ENCODE measurements at places on chromosomes 6 and 20. TPM values are rescaled to one million over a fixed set of nuclear protein-coding genes. Genes with fewer than 3 reads are reported as not detected.

The PRPH2 gene
- total RNA-seq = 0.31 TPM

The BMP6 gene
- total RNA-seq = 0.61 TPM

The IP6K3 gene
- 0.46 TPM for total RNA-seq

The UNC93A gene
- total RNA-seq = 0.94 TPM

The CENPQ gene
- total RNA-seq = 15.5 TPM

The ZSCAN16 gene
- 11.0 TPM for total RNA-seq

The MYL9 gene
- total RNA-seq = 217 TPM

The APCDD1L gene
- total RNA-seq = 1.1 TPM

The HAO1 gene
- not detected for total RNA-seq

The FLRT3 gene
- 2.1 TPM for total RNA-seq

The ZNF165 gene
- total RNA-seq = 5.8 TPM

The LAMA5 gene
- 200 TPM for total RNA-seq

The CDH22 gene
- not detected for total RNA-seq

GRCh38 chr6:24574809-24575208 lies 71.2 kb downstream of the KIAA0319 start:
- no peaks in the 10 kb centered on the region for H3K36me3 ChIP-seq
- no peak for DNase-seq
- H3K27ac ChIP-seq = no peak overlapping the region

GRCh38 chr20:51562027-51562331 lies 19.5 kb upstream of the NFATC2 start:
- H3K4me1 ChIP-seq = peaks cover 3% of the 10 kb centered on the region
- H3K4me3 ChIP-seq = peak overlapping the region; percentile 89
- no peaks in the 10 kb centered on the region for H3K36me3 ChIP-seq
- H3K27ac ChIP-seq = no peak overlapping the region
- no peak for DNase-seq
- H3K27me3 ChIP-seq = peaks cover 38% of the 10 kb centered on the region

- H3K36me3 ChIP-seq = peaks cover 36% of the 10 kb centered on the region
- no peaks in the 10 kb centered on the region for H3K4me1 ChIP-seq
- DNase-seq = no peak
- no peaks in the 10 kb centered on the region for H3K27me3 ChIP-seq
- H3K27ac ChIP-seq = no peak overlapping the region
- H3K4me3 ChIP-seq = no peak overlapping the region
These were observed 41.6 kb downstream of the IBTK start for GRCh38 chr6:82205930-82206392.

DNA sequence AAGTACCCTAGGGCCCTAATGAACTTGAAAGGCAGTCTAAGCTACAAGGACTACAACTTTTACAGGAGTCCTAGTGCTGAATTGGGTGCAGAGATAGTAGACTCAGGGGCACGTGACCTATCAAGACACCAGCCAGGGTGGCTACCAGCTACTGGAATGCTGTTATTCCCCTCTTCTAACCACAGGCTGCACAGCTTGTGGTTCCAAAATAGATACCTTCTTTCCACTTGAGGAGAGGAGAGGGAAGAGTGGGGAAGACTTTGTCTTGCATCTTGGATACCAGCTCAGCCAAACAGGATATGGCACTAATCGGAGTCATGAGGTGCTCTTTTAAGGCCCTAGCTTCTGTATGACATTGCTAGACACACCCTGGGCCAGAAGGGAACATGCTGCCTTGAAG lies 60.0 kb upstream of the MTRF1L start:
- no peak overlapping the region for H3K4me3 ChIP-seq
- H3K27ac ChIP-seq = no peak overlapping the region
- no peak for DNase-seq
- H3K27me3 ChIP-seq = no peaks in the 10 kb centered on the region
- peaks cover 15% of the 10 kb centered on the region for H3K36me3 ChIP-seq

GRCh38 chr6:18609715-18610114 lies 222.6 kb downstream of the RNF144B start:
- no peak overlapping the region for H3K27ac ChIP-seq
- DNase-seq = no peak
- no peaks in the 10 kb centered on the region for H3K36me3 ChIP-seq
- no peaks in the 10 kb centered on the region for H3K4me1 ChIP-seq

GRCh38 chr20:50038574-50038991 lies 55.8 kb downstream of the SNAI1 start:
- H3K4me1 ChIP-seq = no peaks in the 10 kb centered on the region
- DNase-seq = peak; percentile 46
- H3K27ac ChIP-seq = no peak overlapping the region

- peaks cover 23% of the 10 kb centered on the region for H3K36me3 ChIP-seq
- DNase-seq = no peak
- H3K27ac ChIP-seq = no peak overlapping the region
- H3K4me1 ChIP-seq = no peaks in the 10 kb centered on the region
- H3K4me3 ChIP-seq = no peak overlapping the region
These were observed 96.7 kb downstream of the TAF4 start for GRCh38 chr20:61968932-61969331.

DNA sequence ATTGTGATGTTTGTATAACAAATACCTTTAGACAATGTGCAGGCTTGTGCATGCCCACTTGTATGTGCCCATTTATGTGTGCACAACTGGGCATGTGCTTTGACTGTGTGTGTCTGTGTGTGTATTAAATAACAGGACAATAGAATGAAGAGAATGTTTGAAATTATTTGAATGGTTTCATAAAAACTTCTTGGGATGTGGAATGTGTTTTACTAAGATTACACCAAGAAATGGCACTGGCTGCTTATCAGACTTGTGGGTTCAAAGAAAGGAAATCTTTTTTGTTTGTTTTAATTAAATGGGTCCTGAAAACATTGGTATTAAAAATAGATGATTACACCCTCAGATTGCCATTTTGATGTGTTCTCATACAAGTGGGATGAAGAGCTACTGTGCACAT lies 191.6 kb upstream of the CCN2 start:
- no peak overlapping the region for H3K4me3 ChIP-seq
- no peak overlapping the region for H3K27ac ChIP-seq
- no peaks in the 10 kb centered on the region for H3K4me1 ChIP-seq
- no peak for DNase-seq

DNA sequence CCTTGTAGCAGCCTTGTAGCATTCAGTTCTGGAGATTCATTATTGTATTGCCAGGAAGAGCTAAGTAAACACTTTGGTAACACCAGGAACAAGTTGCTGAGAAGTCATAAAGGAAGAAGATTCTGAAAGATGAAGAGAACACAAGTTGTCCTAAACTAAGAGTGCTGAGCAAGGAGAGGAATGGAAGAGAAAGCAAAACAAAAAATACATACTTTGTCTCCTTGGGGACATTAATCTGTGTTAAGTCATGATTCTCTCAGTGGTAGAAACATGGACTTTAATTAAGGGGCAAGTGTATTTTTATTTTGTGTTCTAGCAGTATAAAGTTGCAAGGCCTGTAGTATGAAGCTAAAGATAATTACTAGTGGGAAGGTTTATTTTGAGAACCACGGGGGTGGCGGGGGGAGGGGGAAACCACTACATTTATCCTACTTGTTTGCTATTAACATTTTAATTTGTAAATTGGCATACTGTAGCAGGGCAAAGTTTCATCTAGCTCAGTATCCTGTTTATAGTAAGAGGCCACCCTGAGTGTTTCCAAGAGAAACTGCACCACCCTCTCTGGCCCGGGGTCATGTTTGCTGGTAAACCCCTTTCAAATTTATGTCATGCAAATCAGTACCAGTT lies 463.0 kb downstream of the CDKAL1 start:
- DNase-seq = no peak
- H3K4me3 ChIP-seq = 0 out of 3 replicates have a peak overlapping the region, but pooled peaks have one; percentile 24
- H3K27me3 ChIP-seq = no peaks in the 10 kb centered on the region
- no peaks in the 10 kb centered on the region for H3K4me1 ChIP-seq

GRCh38 chr6:21161707-21162106 lies 431.8 kb upstream of the SOX4 start:
- H3K36me3 ChIP-seq = no peaks in the 10 kb centered on the region
- no peak overlapping the region for H3K4me3 ChIP-seq
- peaks cover 6% of the 10 kb centered on the region for H3K4me1 ChIP-seq

GRCh38 chr6:154715446-154715845 lies 17.8 kb upstream of the SCAF8 start:
- H3K27me3 ChIP-seq = no peaks in the 10 kb centered on the region
- H3K36me3 ChIP-seq = peaks cover 7% of the 10 kb centered on the region
- no peak overlapping the region for H3K27ac ChIP-seq
- DNase-seq = no peak

GRCh38 chr20:2156666-2157624 lies 55.3 kb downstream of the STK35 start:
- no peak overlapping the region for H3K27ac ChIP-seq
- no peaks in the 10 kb centered on the region for H3K36me3 ChIP-seq
- H3K27me3 ChIP-seq = no peaks in the 10 kb centered on the region
- no peaks in the 10 kb centered on the region for H3K4me1 ChIP-seq
- no peak overlapping the region for H3K4me3 ChIP-seq

- no peak overlapping the region for H3K27ac ChIP-seq
- no peaks in the 10 kb centered on the region for H3K27me3 ChIP-seq
- DNase-seq = no peak
- no peaks in the 10 kb centered on the region for H3K36me3 ChIP-seq
- H3K4me1 ChIP-seq = no peaks in the 10 kb centered on the region
- H3K4me3 ChIP-seq = peak overlapping the region; percentile 99
These were observed 843 bp downstream of the FBXO9 start for GRCh38 chr6:53066077-53066417.

GRCh38 chr20:51497542-51498467 lies 44.7 kb downstream of the NFATC2 start:
- DNase-seq = no peak
- no peaks in the 10 kb centered on the region for H3K36me3 ChIP-seq
- H3K27ac ChIP-seq = no peak overlapping the region
- H3K4me3 ChIP-seq = no peak overlapping the region
- H3K27me3 ChIP-seq = no peaks in the 10 kb centered on the region

DNA sequence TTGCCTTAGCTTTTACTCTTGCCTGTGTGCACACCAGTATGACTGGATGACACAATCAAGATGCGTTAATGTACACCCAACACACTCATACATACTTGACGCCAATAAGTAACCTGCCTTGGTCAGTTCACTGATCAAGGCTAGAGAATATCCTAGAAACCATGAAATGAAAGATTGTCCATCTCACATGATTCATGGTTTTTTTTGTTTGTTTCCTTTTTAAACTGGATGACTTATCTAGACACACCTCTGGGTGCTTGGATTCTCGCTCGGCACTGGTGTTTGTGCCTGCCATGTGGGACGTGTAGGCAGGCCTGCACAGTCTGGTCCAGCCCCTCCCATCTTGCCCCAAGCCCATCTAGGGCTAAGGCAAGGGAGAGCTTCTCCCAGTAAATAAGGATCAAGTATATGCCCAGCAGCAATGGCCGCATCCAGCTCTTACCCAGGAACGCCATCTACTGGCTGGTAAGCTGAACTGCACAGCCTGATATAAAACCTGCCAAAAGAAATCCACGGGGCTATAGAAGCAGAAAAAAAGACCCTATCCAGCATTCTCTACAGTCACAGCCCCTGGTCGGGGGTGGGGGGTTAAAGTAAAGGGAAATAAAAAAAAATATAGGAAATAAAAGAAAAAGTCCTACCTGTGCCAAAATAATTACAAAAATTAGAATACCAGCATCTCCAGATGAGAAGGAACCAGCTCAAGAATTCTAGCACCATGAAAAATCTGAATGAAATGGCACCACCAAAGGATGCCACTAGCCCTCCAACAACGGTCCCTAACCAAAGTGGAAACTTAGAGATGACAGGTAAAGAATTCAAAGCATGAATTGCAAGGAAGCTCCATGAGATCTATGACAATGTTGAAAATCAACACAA lies 73.3 kb downstream of the OTOR start:
- H3K27ac ChIP-seq = no peak overlapping the region
- DNase-seq = peak; percentile 57
- peaks cover 20% of the 10 kb centered on the region for H3K36me3 ChIP-seq
- no peak overlapping the region for H3K4me3 ChIP-seq
- no peaks in the 10 kb centered on the region for H3K27me3 ChIP-seq
- H3K4me1 ChIP-seq = no peaks in the 10 kb centered on the region

DNA sequence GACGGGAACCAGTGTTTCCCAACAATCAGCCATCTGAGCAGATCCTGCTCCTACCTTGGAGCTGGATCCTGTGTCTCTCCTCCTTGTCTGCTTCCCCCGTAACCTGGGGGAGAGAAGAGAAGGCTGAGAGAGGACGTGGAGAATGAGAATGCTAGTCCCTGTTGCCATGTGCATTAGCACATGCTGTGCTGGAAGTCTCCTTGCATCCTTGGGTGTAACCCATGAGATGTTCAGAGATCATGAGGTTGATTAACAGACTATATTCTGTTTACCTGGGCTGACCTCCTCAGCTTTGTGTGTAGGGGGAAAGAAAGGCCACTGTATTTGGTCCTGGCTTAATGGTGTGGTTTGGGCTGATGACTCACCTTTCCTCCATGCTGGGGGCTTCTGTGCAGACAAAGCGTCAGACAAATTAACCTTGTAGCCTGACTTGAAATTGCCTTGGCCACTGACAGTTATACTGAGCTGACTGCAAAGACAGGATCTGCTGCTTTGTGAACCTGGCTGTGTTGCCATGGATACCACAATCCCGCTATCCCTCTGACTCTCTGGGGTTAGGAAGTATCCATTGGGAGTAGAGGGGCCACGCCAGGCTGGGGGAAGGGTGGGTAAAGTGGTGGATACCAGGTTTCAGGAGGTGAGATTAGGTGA lies 243.7 kb upstream of the CHD6 start:
- no peak overlapping the region for H3K27ac ChIP-seq
- peaks cover 15% of the 10 kb centered on the region for H3K36me3 ChIP-seq
- no peaks in the 10 kb centered on the region for H3K4me1 ChIP-seq
- peak; percentile 52 for DNase-seq
- H3K27me3 ChIP-seq = no peaks in the 10 kb centered on the region

DNA sequence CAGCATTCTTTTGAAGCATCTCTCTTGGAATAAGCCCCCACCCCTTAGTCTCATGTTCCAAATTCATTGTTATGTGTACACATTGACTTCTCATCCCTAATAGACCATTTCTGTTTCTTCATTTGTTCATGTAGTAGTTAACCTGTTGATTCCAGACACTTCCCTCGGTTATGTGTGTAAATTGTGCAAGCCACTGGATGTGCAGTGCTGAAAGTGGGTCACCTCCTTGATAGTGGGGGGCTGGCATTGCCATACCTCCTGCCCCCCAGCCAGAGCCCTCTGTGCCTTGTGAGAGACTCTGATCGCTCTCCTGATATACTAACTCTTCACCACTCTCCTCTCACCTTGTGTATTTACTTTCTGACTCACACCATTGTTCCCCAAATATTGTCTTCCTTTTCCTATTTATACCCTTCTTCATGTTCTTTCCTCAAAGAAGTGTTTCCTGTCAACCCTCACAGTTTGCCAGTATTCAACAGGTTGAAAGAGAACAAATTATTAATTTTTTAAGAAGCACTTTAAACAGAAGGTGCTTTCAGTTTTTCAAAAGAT lies 59.0 kb downstream of the HIVEP1 start:
- no peak overlapping the region for H3K4me3 ChIP-seq
- DNase-seq = no peak
- H3K27me3 ChIP-seq = no peaks in the 10 kb centered on the region
- H3K4me1 ChIP-seq = no peaks in the 10 kb centered on the region
- no peak overlapping the region for H3K27ac ChIP-seq

Data from H9 (cell line).